ENCODE measurements at places on chromosomes 11 and 22.
A peak's percentile ranks its signal among the peaks of the same experiment; 100 is the strongest.

GRCh38 chr11:122779047-122779629 lies 59.2 kb upstream of the CRTAM start:
- DNase-seq = no peak

DNA sequence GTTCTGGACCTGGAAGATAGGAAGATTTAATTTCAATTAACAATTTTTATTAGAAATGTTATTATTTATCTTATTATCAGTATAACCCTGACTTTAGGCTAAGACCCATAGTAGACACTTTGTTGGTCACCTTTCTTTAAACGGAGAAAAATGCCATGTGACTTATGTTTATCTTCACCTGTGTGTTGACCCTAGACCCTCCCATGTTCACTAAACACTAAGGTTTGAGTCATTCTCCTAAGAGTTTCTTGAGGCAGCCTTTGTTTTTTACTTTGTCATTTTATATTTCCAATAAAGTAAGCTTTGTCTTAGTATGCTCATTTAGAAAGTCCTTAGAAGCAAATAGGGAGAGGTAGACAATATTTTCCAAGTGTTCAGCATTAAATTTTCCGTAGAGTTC lies 771.7 kb downstream of the METTL15 start:
- DNase-seq = no peak

DNA sequence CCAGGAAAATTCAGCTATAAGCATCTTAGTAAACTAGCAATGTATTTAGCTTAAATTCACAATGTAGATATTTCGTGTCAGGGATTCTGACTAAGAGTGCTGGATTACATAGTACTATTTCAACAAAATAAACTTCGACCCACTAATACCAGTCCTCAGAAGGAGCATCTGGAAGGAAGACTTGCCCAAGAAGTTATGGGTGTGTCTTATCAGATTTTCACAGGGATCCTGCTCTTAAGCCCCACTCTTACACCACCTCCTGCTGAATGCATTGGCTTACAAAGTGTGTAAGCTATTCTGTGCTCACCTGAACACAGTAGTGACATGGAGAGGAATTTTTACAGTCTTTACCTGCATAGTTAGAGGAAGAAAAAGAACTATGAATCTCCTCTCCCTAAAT lies 35.4 kb upstream of the ANO5 start:
- DNase-seq = no peak

GRCh38 chr22:50046019-50046415 lies 12.1 kb downstream of the TTLL8 start:
- DNase-seq = no peak

GRCh38 chr11:132072858-132073211 lies 702.4 kb downstream of the NTM start:
- no peak for DNase-seq

GRCh38 chr22:18091916-18092526 lies 14.2 kb downstream of the PEX26 start:
- DNase-seq = peak; percentile 86

DNA sequence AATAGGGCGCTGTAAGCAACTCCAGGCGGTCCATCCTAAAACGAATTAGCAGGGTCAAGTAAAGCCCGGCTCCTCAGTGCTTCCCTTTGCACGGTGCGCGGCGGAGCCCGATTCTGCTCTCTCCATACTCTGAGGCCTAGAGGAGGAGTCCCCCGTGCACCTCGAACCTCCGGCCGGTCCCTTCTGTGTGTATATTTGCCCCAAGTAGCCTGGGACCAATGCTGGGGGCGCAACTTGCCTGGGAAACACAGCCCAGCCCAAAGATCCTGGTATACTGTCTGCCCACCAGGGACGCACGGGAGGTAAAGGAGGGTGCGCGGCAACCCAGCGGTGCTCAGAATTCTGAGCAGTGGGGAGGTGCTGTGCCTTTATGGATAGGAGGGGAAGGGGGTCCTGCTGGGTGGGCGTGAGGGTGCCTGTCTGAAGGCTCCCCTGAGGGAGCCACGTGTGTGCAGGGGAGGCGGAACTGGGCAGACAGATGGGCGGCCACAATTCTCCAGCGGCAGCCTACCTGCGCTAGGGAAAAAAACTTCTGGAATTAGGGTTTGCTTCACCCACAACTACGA lies 4.8 kb upstream of the TBX1 start:
- DNase-seq = no peak

GRCh38 chr22:19928207-19928606 lies 13.4 kb upstream of the COMT start:
- DNase-seq = no peak

DNA sequence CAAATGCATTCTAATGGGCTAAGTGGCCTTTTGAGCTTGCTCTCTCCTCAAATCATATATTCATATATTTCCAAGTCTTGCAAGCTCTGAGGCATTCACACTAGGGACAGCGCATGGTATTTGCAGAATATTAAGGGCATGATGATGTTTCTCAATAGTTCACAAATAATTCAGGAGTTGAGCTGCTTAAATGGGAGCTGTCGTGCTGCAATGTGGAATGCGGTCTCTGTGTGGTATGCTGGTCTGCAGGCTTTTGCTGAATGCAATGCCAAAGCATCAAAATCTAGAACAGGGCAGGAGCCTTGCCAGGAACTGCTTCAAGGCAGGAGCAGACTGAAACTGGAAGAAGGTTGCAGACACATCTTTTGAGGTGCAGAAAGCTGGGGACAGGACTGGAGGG lies 1060.0 kb downstream of the TBC1D22A start:
- no peak for DNase-seq

GRCh38 chr11:1333860-1334259 lies 24.4 kb upstream of the TOLLIP start:
- no peak for DNase-seq

GRCh38 chr11:62071408-62071807 lies 52.4 kb upstream of the INCENP start:
- no peak for DNase-seq

DNA sequence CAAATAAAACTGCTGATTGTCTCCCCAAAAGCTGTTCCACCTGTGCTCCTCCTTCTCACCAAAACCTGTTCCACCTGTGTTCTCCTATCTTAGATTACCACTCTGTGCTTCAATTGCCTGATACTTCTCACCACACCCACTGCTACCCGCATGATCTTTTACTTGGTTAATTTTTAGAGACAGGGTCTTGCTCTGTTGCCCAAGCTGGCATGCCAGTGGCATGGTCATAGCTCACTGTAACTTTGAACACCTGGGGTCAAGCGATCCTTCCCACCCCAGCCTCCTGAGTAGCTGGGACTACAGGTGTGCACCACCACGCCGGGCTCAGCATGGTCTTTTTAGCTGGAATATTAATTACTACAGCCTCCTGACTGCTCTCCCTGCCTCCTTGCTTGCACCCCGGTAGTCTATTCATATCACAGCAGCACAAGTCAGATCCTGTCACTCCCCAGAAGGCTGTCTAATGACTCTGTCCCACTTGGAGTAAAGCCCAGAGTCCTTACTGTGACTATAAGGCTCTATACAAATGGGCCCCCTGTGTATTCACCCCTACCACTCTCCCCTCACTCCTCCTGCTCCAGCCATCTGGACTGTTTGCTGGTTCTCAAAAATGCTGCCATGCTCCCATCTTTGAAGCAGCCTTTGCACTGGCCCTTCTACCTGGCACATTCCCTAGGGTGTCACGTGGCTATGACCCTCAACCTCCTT lies 3.5 kb downstream of the C11orf91 start:
- DNase-seq = peak; percentile 51

DNA sequence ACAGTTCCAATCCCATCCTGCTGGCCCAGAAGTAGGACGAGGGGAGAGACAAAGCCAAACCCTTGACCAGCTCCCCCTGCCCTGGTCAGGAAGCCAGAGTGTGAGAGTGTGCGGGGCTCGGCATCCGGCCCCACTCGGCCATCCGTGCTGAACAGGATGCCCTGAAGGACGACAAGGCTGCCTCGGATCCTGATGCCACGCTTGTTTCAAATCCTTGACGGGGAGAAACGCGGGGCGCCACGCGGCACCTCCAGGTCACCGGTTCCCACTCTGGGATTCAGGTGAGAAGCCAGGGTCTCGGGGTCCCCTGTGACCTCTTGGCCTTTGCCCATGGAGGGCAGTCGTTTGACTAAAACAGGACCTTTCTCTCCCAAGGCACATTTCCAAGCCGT lies 167.8 kb downstream of the BRD1 start:
- DNase-seq = no peak

- DNase-seq = no peak
Observed at GRCh38 chr11:76205252-76206076, 838 bp downstream of the WNT11 start.

DNA sequence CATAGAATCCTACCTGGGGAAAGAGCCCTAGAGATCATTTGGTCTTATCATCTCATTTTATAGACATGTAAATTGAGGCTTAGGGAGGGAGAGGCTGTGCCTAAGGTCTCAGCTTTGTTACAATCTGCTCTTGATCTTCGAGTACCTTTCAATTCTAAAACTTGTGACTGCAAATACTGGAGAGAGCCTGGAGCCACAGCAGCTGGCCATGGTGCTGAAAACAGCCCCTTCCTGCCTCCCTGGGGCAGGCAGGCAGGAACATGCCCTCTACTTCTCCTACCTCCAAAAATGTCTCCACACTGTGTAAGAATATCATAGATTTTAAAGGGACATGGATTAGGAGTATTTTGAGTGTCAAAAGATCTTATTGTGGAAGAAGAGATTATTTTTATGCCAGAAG lies 52.2 kb downstream of the C22orf42 start:
- peak; percentile 1 for DNase-seq

DNA sequence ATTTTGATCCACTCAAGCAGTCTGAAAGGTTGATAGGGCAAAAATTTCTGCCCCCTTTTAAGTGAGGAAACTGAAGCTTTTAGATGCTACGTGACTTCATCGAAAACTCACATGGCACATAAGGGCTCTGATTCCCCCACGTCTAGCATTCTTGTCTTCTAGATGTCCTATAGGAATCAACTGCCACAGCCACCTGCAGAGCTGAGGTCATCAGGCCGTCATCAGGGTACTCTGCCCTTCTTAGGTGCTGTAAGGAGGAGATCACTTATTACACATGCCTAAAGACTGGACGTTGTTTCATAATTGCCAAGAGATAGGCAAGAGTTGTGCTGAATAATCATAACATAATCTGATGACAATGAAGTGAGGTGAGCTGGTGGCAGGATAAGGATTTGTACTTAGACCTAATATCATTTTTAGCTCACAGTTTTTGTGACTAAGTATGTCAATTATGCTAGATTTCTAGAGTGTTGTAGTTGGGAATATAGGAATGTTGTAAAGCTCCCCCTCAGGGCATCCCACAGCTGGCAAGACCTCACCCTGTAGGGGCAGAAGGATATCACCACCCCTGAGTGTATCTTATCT lies 349.4 kb downstream of the METTL15 start:
- DNase-seq = no peak

- no peak for DNase-seq
Observed at GRCh38 chr22:50226063-50226874, 18.6 kb downstream of the TUBGCP6 start.

GRCh38 chr11:91761406-91762025 lies 463.1 kb upstream of the FAT3 start:
- no peak for DNase-seq

- DNase-seq = no peak
Observed at GRCh38 chr11:124068601-124069110, 27.5 kb upstream of the OR10G7 start.

GRCh38 chr11:46012185-46012584 lies 89.7 kb downstream of the LARGE2 start:
- no peak for DNase-seq

- DNase-seq = peak; percentile 100
Observed at GRCh38 chr22:38802671-38803121, 8.8 kb upstream of the DNAL4 start.

DNA sequence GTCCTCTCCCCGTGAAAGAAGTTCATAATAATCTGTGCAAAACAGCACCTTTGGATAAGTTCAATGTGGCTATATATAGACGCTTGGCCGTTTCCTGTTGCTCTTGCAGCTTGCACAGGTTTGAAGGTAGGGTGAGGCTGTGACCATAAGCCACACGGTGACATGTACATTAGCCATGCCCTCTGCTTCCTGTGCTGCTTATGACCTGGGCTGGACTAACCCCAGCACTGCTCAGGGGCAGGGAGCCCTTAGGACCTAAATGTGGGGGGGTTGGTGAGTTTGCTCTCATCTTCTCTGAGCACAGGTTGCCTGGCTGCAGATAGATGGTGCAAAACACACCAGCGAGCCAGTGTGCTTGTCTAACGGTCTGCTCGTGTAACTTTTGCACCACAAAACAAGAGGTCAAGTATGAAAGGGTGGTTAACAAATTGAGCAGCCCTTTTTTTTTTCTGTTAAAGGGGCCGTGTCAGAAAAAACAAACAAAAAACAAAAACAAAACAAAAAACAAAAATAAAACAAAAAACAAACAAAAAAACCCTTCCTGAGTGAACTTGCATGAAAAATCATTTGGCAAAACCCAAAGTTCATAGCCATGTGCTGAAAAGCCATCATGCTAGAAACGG lies 37.3 kb downstream of the FLI1 start:
- no peak for DNase-seq

GRCh38 chr22:27419473-27419872 lies 382.1 kb downstream of the MN1 start:
- no peak for DNase-seq

- DNase-seq = no peak
Observed at GRCh38 chr11:18016789-18017188, 3.9 kb upstream of the SERGEF start.

GRCh38 chr11:44556735-44557409 lies 8.6 kb upstream of the CD82 start:
- DNase-seq = peak; percentile 44

GRCh38 chr11:73152861-73153483 lies 10.9 kb upstream of the FCHSD2 start:
- DNase-seq = no peak

- no peak for DNase-seq
Observed at GRCh38 chr11:91997226-91997625, 227.4 kb upstream of the FAT3 start.

GRCh38 chr11:20861322-20861721 lies 191.9 kb downstream of the NELL1 start:
- no peak for DNase-seq

- peak; percentile 8 for DNase-seq
Observed at GRCh38 chr11:87125257-87125656, 87.5 kb downstream of the TMEM135 start.

- peak; percentile 28 for DNase-seq
Observed at GRCh38 chr22:43993072-43993760, 30.9 kb upstream of the PARVB start.

- no peak for DNase-seq
Observed at GRCh38 chr11:92388380-92388779, 163.8 kb downstream of the FAT3 start.

- peak; percentile 45 for DNase-seq
Observed at GRCh38 chr11:59025097-59025496, 61.0 kb upstream of the GLYATL1B start.

GRCh38 chr11:57903441-57904123 lies 120.1 kb upstream of the OR9Q1 start:
- DNase-seq = peak; percentile 92

DNA sequence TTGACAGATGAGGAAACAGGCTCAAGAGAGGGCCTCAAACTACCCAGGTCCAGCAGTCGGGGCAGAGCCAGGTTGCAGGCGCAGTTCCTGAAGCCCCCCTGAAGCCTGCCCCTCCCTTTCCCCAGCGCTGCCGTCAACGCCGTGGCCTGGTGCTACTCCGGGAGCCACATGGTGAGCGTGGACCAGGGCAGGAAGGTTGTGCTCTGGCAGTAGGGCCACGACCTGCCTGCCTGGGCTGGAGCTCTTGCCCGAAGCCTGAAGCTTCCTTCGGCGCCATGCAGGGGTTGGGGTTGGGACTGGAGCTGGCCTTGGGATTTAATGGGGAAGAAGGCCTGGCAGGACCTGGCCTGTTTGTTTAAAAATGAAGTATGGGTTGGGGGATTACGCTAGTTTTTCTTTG lies 15.0 kb downstream of the ATG16L2 start:
- DNase-seq = no peak

GRCh38 chr11:441418-442274 lies at the start of gene ANO9:
ANO9 (minus strand) TSS chr11:442011; CDS start chr11:441926, 85 bp downstream.
- DNase-seq = peak; percentile 9

GRCh38 chr11:115363921-115364320 lies 140.3 kb downstream of the CADM1 start:
- no peak for DNase-seq
